BE2C (cell line): ENCODE measurements at places on chromosomes 4 and X.
A peak's percentile ranks its signal among the peaks of the same experiment; 100 is the strongest.

DNA sequence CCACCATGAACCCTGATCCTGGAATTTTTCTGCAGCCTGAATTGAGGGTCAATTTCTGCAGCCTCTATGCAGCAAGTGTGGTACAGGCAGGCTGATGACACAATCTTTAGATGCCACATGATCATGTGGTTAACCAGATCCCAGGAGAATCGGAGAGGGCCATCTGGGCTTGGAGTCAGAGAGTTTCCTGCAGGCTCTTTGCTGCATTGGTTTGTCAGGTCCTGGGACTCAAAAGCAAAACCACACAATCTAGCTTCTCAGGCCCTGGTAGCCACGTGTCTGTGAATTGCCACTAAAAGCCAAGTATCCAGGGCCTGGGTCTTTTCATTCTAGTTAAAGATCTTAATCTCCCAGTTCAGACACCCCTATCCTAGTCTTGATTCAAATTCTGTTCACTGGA, 464.5 kb downstream of the BCOR start:
- DNase-seq: peak; percentile 81

DNA sequence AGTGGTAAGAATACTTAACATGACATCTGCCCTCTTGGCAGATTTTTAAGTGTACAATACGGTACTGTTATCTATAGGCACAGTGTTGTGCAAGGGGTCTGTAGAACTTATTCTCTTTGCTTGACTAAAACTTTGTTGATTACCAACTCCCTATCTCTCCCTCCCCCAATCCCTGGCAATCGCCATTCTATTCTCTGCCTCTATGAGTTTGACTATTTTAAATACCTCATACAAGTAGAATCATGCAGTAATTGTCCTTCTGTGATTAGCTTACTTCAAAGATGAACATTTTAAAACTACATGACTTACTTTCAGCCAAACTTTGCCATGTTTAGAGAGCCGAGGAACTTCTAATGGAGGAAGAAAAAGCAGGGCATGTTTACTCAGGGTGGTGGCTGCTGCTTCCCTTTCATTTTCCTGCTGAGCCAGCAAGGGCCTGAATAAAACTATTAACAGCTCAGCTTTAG, 62.4 kb downstream of the APOO start:
- no peak for DNase-seq

DNA sequence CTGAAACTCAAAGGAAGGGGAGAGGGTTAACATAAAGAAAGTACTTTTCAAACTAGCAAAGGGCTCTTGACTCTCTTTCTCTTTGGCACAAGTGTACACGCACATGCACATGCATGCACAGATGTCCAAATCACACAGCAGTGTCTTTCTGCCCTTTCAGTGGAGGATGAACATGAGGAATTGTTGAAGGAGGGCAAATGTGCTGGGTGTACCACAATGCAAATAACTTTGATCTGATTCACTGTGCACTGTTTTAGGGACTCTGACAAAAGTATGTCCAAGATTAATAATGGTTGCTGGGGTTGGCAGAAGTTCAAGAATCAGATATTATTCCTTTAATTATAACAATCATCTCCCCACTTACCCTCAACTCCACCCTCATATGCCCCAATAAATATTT, 93.8 kb downstream of the GPC4 start:
- no peak for DNase-seq

DNA sequence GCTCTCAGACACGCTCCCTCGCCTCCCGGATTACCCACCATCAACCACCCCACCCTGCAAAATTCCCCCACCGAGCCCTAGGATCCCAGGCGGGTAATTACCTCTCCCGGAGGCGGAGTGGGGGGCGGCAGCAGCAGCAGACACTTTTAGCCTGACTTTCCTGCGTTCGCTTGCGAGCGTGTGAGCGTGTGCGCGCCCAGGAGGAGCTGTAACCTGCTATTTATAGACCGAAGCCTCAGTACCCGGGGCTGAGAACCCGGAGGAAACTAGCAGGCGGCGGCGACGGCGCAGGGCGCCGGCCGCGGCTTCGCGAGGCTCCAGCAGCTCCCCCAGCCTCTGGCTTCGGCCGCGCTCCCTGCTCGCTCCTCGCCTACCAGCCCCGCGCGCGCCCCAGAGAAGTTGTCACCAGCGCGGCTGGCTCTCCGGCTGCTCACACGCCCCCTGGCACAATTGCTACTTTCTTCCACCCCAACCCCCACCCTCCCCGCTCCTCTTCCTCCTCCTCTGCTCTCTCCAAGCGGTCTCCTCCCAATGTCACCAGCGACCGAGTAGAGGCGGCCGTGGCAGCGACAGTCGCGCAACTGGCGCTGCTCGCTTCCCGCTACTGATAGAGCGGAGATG, at the start of gene INPP4B:
Gene INPP4B (minus strand): TSS at position 194 of the 621 bp plus-strand sequence.
- peak; percentile 57 for DNase-seq

DNA sequence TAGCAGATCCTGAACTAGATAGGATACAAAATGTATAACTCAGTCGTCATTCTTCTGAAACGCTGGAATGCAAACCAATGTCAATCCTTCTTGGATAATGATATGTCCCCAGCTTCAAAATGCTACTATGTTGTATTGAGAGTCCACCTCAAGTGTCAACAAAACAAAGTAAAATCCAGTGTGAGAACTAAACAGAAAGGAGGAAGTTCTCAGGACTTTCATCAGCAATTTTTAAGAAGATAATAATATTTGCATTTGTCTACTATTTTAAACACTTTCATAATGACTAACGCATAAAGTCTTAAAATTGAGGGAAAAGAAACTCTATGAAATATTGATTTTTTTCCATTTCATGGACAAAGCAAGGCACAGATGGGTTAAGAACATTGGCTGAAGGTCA, 36.3 kb downstream of the SOD3 start:
- DNase-seq: no peak

DNA sequence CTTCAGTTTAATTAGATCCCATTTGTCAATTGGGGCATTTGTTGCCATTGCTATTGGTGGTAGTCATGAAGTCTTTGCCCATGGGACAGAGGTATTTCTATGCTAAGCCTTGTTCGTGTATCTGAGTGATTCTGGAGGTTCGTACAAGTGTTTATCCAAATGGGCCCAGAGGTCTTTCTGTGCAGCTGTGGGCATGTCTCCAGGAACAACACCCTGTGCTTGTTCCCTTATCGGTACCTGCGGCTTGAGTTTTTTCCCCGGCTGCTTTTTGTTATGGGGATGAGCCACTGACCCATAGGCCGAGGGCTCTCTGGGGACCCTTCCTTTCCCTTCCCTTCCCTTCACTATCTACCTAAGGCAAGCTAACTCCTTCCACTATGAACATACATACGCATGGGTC, 81.4 kb upstream of the WDR1 start:
- no peak for DNase-seq

DNA sequence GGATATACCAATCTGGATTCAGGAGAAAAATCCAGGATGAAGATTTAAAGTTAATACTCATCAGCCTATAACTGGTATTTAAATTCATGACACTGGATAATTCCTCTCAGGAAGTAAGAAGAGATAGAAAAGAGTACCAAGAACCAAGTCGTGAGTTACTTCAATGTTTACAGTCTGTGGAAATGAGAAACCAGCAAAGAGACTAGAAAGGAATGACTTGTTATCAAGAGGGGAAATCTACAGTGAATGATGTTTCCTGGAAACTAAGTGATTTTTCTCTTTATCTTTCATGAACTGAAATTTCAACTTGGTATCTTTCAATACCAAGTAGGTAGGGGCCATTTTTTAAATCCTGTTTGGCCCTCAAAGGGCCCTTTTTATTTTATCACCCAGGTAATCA, 217.9 kb upstream of the AFF2 start:
- no peak for DNase-seq

DNA sequence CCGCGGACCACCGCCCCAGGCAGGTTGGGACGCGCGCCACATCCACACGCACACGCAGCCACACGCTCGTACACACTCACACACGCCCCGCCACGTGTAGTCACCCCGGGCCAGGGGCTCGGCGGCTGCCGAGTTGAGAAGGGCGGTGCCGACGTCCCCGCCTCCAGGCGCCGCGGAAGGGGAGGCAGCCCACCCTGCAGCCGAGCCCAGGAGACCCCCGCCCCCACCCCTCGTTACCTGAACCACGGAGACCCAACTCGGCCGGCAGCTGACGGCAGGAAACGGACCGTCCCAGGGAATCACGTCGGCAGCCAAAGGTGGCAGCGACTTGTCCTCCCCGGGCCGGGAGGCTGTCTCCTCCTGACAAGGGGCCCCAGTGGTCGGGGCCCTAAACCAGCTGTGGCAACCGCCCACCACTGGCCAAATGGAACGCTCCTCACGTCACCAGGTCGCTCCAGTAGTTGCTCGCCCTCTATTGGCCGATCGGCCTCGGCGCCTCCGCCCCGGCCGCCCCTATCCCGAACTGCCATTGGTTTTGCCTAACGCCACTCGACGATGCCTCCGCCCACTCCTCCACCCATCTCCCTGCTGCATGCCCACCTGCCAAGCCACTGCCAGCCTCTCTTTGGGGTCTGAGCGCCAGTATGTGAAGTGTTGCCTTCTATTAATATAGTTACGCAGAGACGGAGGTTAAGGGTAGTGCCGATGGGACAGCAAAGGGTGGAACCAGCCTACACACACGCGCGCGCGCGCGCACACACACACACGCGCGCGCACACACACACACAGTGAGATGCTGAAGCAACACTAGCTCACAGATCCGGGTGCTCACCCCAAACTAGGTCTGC, at the start of gene ZDHHC9:
Gene ZDHHC9 (minus strand): TSS at position 428 of the 848 bp plus-strand sequence. CDS start 1,941 bp downstream, outside the sequence.
- peak; percentile 88 for DNase-seq

DNA sequence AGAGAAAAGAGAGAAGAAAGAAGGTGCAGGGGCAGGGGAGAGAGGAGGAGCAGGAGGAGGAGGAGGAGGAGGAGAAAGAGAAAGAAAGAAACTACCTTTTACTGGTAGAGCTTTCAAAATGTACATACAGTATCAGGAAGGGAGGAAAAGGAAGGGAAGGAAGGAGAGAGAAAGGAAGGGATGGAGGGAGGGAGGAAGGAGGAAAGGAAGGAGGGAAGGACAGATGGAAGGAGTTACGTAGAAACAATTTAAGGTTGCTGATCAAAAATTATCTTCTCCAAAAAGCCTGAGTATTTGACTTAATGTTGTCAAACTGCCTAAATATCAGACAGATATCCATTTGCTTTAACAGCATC, 13.4 kb downstream of the TBC1D9 start:
- no peak for DNase-seq

DNA sequence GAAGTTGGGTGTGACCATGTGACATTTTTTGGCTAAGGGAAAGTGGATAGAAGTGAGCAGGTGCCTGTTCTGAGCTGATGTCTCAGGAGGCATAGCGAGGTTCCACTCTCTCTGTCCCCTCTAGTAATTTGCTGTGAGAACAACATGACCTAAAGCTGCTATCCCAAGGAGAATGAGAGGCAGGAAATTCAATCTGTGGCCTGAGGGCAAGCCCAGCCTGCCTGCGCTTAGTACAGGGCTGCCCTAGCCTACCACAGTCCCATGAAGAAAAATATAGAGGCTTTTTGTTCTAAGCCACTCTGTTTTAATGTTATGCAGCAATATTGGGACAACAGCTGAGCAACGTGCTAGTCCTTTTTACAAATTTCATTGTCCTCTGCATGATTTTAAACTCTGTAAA, 193.1 kb downstream of the LDB2 start:
- no peak for DNase-seq

DNA sequence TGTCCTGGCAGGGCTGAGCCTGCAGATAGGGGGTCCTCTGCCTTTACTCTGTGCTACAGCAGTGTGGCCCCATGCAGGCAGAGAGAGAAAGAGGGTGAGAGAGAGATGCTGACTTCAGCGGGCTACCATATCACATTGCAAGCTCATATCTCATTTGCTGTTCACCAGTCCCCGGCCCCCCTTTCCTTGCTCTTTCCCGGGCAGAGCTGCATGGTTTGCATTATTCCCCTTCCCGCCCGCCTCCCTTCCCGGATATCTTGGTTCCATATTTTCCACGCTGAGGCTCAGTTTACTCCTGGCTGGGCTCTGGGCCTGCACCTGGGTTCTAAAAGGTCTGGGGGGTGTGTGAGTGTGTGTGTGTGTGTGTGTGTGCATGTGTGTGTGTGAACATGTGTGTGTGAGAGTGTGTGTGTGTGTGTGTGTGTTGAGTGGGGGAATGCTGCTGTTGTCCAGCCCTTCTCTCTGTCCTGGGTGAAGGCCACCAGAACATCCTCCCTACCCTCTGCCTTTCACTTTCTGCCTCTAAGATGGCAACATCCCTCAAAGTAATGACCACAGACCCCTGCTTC, 63.5 kb downstream of the PJA1 start:
- no peak for DNase-seq

GRCh38 chr4:77203380-77204197, 46.6 kb downstream of the CCNG2 start:
- DNase-seq: peak; percentile 72

DNA sequence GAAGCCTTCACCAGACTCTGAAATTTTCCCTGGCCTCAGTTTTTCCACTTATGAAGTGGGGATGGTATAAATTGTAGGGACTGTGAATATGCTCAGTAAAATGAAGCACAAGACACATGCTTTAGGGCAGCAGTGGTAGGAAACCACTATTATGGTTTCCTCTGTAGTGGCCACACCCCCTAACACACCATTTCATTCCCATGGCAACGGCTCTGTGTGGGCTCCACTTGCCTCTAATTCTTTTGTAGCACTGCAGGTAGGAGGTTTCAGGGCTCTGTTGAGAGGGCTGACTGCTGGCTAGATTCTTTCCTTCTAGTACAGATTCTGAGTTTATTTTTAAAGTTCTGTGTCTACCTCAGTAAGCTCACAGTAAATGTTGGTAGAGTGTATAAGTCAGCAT, 3.5 kb upstream of the VMA21 start:
- no peak for DNase-seq

- DNase-seq: peak; percentile 2
Observed at GRCh38 chr4:7415927-7416686, 18.6 kb downstream of the PSAPL1 start.

GRCh38 chr4:15779306-15779705, 1.2 kb downstream of the CD38 start:
- peak; percentile 10 for DNase-seq

DNA sequence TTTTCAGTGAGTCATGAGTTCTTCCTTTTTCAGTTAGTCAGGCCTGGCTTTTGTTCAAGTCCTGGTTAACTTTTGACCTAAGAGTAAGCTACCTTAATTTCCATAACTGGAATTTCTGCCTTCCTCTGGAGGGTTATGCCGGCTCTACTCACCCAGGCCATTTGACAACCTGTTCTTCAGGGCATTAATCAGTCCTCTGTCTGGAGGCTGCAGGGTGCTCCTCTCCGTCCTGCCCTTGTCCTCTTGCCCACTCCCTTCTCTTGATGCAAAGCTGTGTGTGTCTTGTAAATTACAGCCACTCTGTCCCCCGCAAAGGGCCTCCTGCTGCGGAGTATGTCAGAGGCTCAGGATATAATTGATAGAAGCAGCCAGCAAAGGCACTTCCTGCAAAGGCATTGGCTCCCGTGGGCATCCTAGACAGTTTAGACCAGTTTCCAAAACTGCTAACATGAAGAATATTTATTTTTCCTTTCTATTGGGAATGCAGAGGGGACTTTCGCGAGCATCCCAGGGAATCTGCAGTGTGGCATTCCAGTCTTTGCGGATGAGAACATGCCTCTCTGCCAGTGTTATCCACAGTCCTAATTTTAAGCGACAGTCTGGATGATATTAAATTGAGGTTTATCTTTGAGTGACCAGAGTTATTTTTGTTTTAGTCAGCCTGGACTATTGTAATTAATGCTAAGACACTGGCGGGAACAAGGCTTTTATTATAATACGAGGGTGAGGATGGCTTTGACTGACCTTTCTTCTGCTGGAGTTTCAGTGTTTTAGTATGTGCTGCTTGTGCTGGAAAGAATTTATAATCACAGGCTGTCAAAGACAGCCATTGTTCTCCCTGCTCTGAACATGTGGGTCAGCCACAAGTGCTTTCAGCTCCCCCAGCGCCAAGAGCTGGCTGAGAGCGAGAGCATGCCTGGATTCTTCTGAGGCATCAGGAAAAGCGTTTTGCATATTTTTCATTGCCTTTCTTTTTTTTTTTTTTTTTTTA, 74.2 kb downstream of the LIMCH1 start:
- peak; percentile 36 for DNase-seq

- no peak for DNase-seq
Observed at GRCh38 chr4:98711526-98711925, 53.1 kb upstream of the TSPAN5 start.
